ENCODE measurements at places on chromosomes 2 and 18.

DNA sequence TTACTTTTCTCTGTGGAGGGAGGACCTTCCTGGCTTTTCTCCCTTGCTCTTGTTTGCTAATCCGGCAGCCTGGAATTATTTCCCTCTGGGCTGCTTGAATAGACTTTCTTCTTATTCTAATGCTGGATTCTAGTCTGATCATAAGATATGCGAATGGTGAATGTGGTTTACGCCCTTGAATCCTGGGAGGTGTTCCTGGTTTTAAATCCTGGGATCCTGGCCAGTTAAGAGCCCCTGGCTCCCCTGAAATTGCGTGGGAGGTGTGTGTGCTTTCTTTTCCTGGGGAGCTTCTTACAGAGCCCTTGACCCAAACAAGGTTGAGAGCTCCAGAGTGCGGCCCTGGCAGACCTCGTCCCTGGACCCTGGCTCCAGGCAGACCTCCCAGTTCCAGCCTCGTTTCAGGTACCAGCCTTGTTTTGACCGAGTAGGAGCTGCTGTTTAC is 2.8 kb downstream of the SH3BP4 start:
- DNase-seq: no peak

GRCh38 chr2:128091726-128092080 is 703 bp downstream of the UGGT1 start:
- peak; percentile 60 for DNase-seq

DNA sequence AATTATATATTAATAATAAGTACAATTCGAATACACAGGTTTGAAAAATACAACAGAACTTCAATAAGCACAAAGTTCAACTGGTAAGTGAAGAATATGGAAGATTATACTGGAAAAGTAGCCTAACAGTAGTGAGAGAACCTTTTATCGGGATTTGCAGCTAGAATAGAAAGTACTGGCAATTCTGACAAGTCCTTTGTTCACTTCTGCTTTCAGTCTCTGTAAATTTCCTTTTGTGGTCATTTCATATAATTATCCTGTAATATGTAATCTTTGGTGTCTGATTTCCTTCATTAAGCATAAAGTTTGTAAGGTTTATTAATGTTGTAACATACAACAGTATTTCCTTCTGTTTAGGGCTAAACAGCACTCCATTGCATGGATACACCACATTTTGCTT is 67.2 kb downstream of the CUL3 start:
- DNase-seq: peak; percentile 66

DNA sequence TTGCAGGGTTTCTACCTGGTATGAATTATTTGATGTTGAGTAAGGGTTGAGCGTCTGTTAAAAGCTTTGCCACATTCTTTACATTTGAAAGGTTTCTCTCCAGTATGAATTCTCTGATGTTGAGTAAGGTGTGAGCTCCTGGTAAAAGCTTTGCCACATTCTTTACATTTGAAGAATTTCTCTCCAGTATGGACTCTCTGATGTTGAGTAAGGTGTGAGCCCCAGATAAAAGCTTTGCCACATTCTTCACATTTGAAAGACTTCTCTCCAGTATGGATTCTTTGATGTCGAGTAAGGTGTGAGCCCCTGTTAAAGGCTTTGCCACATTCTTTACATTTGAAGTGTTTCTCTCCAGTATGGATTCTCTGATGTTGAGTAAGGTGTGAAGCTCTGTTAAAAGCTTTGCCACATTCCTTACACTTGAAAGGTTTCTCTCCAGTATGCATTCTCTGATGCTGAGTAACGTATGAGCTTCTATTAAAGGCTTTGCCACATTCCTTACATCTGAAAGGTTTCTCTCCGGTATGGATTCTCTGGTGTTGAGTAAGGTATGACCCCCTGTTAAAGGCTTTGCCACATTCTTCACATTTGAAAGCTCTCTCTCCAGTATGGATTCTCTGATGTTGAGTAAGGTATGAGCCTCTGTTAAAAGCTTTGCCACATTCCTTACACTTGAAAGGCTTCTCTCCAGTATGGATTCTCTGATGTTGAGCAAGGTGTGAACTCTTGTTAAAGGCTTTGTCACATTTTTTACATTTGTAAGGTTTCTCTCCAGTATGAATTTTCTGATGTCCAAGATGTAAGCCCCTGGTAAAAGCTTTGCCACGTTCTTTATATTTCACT is 27.1 kb downstream of the ZNF519 start:
- no peak for DNase-seq

DNA sequence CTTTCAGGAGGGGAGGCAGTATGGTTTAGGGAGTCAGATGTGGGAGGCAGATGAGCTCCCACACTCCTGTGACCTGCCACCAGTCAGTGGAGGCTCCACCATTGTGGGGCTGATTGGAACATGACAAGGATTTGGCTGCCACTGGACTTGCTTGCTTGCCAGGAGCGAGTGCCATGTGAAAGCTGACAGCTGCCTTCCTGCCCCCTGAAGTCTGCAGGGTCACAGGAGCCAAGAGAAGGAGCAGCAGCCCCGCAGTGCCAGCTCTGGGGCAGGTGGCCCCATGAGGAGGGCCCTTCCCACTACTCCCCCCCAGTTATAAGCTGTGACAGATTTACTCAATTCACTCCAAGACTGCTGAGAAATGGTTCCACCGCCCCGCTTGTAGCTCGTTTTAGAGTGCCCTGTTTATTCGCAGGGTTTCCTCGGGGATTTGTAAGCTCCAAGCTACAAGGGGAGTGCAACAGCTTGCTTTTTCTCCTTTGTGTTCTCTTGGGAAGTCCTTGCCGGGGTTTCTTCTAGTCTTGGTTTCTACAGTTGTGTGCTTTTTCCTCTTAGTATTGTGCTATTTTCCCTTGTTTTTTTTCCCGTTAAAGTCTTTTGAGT is 414.3 kb downstream of the MEIS1 start:
- DNase-seq: no peak

DNA sequence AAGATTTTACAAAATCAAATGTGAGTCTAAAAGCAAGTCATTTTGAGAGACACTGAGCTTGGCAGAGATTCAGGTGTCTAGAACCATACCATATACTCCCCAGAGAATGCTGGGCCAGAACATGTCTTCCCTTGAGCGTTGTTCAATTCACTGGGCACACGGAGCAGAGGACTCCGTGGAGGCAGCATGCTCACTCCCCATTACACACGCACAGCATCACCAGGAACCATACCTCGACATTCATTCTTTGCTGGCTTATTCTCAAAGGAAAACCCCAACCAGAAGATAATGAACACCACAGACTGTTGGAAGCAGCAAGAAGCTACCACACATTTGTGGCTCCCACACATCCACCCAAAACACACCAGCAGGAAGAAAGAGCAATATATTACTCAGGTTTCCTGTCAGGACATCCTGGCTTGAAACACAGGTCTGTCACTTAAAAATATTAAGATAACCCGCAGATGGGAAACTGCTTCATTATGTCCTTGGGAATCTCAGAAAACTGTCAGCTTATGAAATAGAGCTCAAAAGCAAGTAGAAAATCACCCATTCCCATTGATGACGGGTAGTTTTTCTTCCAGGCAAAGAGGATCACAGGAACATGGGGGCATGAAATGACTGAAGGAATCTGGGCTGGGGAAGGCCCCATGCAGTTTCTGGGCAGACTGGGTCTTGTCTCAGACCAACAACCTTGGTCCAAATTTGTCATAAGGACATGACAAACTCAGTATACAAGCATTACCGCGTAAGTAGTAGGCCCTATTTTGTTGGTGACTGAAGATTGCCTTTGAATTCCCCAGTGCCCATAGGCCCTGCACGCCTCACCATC is 46.4 kb downstream of the PCBP1 start:
- peak; percentile 60 for DNase-seq

GRCh38 chr18:62485684-62486083 is 37.1 kb upstream of the ZCCHC2 start:
- DNase-seq: no peak

All from hematopoietic multipotent progenitor cell treated with erythropoietin and hydrocortisone succinate and interleukin-3 and kit ligand, for 4 days (in vitro differentiated cells).